ENCODE measurements at places on chromosomes 7 and 10.

DNA sequence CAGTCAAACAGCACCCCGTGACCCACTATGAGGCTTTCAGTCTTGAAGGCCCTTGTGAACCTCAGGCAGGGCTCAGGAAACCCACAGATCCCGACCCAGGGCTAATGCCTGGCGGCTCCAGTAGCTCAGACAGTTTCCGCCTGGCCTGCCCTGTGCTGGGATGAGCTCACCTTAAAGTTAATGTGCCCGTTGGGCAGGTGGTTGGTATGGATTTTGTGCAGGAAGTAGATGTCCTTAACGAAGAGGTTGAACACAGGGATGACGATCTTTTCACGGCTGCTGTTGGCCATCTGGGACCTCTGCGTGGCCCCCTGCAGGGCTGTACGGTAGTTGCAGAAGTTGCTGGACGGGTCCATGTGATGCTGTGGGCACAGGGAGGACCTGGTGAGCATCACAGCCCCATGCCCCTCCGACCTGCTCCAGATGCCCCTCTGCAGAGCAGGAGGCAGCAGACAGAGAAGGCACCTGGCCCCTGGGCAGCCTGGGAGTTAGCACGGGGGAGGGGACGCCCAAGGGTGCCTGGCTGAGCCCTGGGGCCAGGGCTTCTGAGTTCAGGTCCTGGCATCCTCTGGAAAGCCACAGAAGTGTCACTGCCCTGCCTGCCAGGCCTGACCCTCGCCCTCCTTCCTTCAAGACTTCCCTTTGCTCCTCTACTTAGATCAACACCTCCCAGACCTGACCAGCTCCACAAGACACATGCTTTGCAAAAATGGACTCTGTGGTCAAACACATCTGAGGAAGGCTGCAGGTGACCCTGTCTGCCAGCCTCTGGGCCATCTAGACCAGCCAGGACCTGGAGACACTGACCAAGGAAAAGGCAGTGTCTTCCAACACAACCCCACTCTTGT is 59.8 kb downstream of the CSGALNACT2 start:
- no peak for DNase-seq

GRCh38 chr7:130299866-130300265 is 6.9 kb downstream of the CPA4 start:
- DNase-seq, result peak; percentile 36

GRCh38 chr7:22688084-22688483 is 38.9 kb upstream of the IL6 start:
- DNase-seq, result no peak

GRCh38 chr10:131710142-131710861 is 190.5 kb upstream of the PPP2R2D start:
- no peak for DNase-seq

- DNase-seq, result no peak
These were observed 17.5 kb upstream of the PALS2 start for GRCh38 chr7:24555719-24556118.

GRCh38 chr7:122532406-122533269 is 166.3 kb downstream of the RNF133 start:
- DNase-seq, result no peak

Data from fibroblast of skin of right quadriceps (primary cell).